Cortex of kidney (tissue), 1 donor: ENCODE measurements at places on chromosomes 4 and X.

DNA sequence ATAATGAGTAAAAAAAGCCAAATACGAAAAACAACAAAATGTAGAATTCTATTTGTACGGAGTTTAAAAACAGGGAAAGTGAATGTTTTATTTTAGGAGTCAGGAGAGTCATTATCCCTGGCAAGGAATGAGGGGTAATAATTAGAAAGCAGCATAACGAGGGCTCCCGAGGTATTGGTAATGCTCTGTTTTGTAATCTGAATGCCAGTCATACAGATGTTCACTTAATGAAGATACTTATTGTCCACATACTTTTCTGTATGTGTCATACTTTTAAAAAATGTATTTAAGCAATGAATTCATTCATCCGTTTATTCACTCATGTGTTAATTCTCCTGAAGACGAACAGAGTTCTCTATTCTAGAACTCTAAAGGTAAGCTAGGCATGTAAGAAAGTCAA lies 87.8 kb upstream of the BMP2K start:
- DNase-seq, result no peak

GRCh38 chr4:99835942-99836341 lies 19.3 kb downstream of the DAPP1 start:
- DNase-seq, result no peak

DNA sequence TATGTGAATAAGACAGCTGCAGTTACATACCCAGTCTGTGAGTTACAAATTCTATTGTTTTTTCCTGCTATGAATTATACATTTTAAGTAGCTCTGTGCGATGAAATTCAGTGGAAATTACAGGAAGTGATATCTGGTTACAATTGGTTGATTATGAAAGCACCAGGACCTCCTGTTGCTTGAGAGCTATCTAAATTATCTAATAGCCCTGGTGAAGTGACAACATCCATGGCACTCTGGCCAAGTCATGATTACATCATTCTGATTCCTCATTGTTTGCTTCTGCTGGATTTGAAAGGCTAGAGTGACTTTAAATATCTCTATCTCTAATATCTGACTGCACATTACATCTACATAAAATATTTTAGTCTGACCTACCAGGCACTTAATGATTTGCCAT lies 515.0 kb downstream of the CFAP47 start:
- no peak for DNase-seq

GRCh38 chr4:111399623-111400022 lies 745.6 kb upstream of the FAM241A start:
- DNase-seq, result no peak

DNA sequence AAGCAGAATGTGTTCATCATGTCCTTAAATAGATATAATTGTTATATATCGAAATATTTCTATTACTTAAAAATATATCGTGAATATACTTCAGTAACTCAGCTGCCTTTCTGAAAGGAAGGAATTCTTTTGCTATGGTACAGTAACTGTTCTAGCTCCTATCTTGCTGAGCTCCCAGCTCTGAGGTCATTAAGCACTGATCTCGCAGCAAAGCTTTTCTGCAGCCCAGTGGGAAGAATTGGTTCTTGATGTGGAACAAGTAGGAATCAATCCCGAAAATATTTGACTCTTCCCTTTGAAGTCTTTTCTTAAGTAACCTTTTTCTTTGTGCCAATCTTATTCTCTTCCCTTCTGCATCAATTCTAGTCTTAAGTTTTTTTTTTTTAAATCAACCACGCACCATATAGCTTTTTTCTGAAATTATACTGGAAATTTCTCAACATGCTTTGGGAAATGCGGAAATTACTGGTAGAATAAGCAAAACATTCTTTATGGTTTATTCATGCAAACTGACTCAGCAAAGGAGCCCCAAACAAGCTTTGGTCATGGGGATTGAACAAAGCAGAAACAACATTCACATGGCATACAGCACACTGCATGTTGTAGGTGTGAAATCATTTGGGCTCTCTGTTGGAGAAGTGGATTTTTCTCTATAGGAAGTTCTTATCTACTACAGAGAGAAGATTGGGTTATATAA lies 428.9 kb upstream of the GNPDA2 start:
- DNase-seq, result no peak

DNA sequence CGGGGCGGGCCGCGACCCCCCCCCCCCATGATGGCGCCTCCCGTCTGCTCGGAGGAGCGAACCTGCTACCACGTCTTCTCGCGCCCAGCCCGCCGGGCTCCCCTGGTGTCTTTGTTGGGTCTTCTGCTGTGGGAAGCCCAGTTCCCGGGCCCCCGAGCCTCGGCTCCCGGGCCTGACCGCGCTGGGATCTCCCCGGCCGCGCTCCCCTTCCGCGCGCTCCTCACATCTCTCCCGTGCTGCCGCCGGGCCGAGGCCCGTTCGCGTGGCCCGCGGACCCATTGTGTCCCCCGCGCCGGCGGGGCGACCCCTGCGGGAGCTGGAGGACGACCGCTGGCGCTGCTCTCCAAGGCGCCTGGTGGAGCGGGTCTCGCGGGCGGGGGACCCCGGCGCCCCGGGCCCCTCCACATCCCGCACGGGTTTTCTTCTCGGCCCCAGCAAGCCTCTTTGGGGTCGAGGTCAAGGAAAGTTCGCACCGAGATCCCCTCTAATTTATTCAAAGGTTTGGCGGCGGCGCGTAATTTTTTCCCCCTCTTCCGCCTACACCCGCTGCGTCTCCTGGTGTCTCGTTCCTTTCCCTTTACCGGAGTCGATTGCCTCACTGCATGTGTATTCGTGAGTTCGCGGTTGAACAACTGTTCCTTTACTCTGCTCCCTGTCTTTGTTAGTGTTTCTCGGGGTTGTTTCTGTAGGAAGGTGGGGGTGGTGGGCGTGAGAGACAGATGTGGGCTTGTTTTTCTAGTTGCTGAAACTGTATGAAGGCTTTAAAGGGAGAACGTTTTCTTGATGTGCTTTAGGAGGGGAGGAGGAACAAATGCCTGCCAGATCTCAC lies 770 bp downstream of the SMAD1 start:
- peak; percentile 28 for DNase-seq

GRCh38 chrX:17710871-17711301 lies 26.4 kb upstream of the SCML1 start:
- no peak for DNase-seq

DNA sequence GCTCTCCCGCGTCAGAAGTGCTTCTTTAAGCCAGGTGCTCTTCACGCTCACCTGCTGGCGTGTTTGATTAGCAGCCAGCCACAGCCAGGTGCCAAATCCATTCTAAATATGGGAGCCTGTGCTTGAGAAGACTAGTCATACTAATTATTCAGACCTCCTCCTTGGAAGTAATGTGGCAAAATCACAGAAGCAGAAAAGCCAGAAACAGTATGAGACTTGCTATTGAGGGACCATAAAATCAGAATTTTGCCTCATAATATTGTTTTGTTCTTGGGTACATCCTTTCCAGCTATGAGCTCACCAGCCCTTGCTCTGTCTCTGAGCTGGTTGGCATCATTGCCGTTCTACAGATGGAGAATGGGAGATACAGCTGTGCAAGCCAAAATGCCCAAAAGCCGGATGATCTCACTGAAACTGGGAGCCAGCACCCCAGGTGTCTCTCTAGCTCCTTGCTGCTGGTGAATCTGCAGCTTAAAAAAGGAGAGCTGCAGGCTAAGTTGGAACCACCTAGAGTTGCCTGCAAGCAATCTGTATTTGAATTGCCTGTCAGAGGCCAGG lies 205.4 kb downstream of the SHROOM3 start:
- DNase-seq, result no peak

- no peak for DNase-seq
Observed at GRCh38 chr4:1326751-1327525, 20.1 kb upstream of the UVSSA start.

DNA sequence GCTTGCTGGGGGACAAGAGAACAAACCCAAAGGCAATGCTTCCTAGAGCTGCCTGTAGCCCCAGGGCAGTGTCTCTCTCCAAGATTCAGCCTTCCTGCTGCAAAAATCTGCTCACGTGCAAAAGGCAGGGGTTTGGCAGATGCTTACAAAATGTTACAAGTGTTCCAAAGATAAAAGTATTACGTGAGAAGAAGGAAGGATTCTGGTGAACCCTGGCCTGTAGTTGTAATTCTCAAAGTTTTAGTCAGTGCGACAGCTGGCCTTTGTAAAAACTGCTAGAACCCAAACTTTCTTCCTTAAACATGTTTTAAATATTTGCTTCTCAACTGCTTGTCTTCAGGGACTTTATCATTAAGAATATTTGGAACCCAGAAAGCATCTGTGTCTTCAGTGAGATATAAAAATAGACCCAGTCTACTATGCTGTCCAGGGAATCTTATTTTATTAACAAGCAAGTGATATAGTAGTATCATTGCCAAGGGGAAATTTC lies 232.3 kb downstream of the FRMPD4 start:
- no peak for DNase-seq

DNA sequence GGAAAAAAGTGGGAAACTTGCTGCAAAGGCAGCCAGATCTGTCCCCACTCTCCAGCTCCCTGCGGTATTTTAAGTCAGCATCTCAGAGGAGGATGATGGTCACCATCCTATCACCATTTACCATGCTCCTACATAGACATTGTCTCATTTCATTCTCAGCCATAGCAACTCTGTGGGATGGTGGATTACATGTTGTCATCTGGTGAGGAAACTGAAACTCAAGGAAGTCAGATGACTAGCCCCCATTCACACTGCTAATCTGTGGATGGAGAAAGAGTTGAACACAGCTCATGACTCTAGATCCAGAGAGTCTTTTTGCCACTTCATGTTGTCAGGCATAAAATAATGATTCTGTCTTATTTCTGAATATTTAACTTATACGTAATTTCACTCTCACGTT lies 323.5 kb downstream of the PTTG2 start:
- DNase-seq, result no peak

DNA sequence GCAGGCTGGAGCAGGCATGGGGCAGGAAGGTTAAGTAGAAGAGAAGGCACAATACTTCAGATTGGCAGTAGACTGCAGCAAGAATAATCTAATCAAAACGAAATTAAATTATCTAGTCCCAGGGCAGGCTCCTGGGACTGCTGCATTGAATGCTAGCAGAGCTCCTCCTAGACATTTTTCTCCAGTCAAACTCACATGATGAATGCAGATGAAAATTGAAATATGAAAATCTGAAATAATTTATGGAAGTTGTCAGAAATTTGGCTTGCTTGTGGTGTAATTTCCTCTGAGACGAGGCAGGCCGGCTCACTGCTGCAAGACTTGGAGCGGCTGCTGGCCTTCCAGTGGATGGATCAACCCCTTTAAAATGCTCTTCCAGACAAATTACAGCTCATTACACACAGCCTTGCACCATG lies 78.0 kb upstream of the TMEM33 start:
- DNase-seq, result no peak

DNA sequence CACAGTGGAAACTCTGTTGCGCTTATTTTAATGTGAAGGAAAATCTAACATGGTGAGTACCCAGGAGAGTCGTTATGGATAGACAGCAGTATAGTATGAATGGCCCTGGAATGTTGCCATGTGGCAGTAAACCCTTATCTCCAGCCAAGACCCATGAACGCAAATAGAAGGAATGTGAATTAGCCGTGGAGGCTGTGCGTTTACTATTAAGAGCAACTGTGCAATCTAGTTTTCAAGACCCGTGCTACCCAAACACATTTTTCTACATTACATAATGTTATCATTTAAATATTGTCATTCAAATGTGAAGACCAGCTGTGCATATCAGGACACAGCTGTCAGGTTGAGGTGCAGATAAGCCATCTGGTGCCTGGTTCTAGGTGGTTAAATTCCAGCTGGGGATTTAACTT lies 13.3 kb upstream of the AGA start:
- no peak for DNase-seq

GRCh38 chrX:4094926-4095325 lies 381.5 kb upstream of the PRKX start:
- DNase-seq, result no peak

DNA sequence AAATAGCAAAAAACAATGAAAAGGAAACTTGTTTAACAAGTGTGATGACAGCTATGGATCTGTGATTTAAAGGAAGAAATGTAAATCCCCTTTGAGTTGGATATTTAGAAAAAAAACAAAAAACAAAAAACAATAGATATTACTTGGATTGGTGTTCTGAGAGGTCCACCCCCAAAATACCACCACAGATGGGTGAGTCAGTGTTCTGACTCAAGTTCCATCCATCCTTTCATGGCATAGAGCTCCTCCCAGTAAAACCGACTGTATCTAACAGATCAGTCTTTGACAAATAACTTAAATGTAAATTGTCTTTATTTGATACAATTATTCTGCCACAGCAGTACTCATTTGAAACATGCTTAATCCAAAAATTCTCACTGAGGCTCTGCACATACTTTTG lies 27.4 kb downstream of the TMPRSS11B start:
- no peak for DNase-seq

DNA sequence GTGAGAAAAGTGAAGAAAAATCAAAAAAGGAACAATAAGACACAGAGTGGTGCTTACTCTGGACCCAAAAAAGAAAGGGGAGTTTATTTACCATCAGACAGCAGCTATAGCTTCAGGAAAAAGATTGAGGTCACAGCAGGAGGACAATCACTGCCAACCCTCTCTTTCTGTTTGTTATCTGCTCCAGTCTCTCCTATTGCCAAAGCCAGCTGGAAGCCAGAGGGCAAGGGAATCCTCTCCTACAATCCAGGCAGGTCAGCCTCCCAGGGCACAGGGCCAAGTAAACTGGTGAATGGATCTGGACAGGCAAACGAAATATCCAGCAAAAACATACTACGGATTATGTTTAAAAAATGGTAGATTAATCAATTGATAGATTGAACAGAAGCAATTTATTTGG lies 306.9 kb upstream of the SLIT2 start:
- no peak for DNase-seq

- no peak for DNase-seq
Observed at GRCh38 chrX:79161655-79162054, 17.2 kb downstream of the GPR174 start.

DNA sequence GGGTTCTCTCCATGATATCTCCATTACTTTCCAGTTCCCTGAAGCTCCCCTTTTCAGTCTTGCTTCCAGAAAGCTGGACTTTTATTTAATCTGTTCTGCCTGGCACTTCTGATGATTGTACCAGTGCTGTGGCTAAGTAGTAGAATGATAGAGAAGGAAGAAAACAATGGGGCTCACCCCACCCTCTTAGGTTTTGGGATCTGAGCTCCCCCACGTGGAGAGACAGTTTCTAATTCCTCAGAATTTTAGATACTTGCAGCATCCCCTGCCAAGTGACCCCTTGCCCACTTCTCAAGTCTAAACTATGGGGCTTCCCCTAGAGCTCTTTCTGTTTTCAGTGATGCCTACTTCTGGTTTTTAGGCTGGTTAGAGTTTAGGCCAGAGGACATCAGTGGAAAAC lies 73.9 kb downstream of the GC start:
- DNase-seq, result no peak

DNA sequence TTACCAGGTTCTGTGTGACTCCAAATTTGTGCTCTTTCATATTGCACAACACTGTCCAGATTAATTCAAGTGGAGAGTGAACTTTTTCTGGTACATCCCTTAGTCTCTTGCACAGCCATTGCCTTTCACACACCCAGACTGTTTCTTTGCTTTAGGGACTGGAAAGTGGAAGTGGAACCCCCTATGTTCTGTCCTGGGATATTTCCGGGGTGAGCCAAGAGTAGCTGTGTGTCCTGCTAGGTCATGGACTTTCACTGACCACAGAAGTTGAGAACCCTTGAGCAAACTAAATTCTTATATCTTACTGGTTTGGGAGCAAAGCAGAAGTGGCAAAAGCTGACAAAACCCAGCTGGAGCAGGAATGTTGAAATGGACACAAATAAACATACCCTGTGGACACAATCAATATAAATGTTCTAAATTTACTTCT lies 10.3 kb upstream of the VSIG4 start:
- DNase-seq, result no peak
